ENCODE measurements at places on chromosomes 11 and 22. TPM values are rescaled to one million over a fixed set of nuclear protein-coding genes. Genes with fewer than 3 reads are reported as not detected.

The TRIM64 gene
- not detected for total RNA-seq

The ZNF214 gene
- 5.9 TPM for total RNA-seq

The RNH1 gene
- 191 TPM for total RNA-seq

The TRPT1 gene
- total RNA-seq, result 39.2 TPM

The MAPK11 gene
- total RNA-seq, result 18.3 TPM

The BAIAP2L2 gene
- total RNA-seq, result 9.7 TPM

The CFAP300 gene
- total RNA-seq, result 8.2 TPM

The GP1BB gene
- total RNA-seq, result 1.9 TPM

The ALX4 gene
- 0.16 TPM for total RNA-seq

The SHISA8 gene
- total RNA-seq, result 0.35 TPM

- peak; percentile 33 for DNase-seq
Measured at GRCh38 chr11:67501854-67502253, 3.3 kb downstream of the PITPNM1 start.

GRCh38 chr11:131670876-131671275 lies 300.5 kb downstream of the NTM start:
- DNase-seq, result no peak

DNA sequence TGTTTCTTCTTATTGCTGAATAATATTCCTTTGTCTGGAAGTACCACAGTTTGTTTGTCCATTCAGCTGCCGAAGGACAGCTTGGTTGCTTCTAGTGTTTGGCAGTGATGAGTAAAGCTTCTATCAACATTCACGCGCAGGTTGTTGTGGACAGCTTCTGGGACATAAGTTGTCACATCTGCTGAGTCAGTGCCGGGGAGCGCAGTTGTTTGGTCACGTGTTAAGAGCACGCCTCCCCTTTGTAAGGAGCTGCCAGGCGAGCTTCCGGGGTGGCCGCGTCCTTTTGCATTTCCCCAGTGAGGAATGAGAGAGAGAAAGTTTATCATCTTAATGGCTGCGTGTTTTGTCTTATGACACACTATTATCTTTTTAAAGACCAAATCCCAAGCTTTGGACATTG lies 30.3 kb downstream of the SAMM50 start:
- DNase-seq, result no peak

DNA sequence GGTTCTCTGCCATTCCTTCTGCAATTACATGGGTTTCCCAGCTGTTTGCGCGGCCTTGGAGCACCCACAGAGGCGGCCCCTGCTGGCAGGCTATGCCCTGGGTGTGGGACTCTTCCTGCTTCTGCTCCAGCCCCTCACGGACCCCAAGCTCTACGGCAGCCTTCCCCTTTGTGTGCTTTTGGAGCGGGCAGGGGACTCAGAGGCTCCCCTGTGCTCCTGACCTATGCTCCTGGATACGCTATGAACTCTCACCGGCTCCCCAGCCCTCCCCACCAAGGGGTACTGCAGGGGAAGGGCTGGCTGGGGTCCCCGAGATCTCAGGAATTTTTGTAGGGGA lies 2.6 kb downstream of the RCE1 start:
- peak; percentile 39 for DNase-seq

DNA sequence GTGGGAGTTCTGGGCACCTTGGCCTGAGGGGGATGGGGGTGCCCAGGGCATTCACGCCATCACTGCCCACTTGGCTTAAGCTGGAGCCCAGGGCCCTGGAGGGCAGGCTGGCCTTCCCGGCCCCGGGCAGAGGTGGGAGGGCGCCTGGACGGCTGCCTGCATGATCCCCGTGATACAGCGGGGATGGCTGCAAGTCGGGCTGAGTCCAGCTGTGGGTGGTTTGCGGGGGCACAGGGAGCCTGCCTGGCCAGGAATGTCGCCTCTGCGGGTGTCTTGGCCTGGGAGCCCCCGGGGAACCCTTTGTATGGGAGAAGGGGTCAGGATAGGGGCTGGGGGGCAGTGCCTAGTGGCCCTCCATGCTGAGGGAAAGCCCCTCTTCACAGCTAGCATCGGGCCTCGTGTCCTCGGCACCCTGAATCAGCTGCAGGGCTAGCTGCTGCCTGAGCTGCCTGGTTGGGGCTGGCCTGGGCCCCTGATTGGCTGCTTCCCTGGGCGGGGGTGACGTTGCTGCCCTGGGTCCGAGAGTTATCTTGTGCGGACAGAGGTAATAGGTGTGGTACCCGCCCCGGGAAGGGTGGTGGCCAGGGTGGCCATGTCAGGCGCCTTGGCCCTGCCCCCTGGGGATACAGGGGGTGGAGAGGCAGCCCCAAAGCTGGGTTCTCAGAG lies 8.3 kb downstream of the BRSK2 start:
- DNase-seq, result no peak

DNA sequence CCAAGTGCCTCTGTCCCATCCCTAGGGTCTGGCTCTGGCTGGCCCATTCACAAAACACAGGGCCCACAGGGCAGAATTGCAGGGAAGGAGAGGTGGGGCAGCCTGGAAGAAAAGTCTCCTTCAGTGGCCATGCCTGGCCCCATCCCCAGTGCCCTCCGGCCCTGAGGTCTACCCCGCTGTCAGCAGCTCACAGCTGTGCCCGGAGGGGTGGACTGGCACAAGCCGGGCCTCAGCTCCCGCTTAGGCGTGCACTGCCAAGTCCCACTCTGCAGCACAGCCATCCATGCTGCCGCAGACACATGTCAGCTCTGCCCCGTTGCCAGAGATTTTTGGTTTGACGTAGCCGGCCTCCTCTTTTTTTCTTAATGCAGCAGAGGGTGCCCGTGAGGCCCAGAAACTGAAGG lies 3.9 kb upstream of the SCN2B start:
- DNase-seq, result peak; percentile 84

GRCh38 chr11:92329646-92330045 lies 105.0 kb downstream of the FAT3 start:
- no peak for DNase-seq

GRCh38 chr11:36394056-36394455 lies 98.0 kb downstream of the PRR5L start:
- no peak for DNase-seq

DNA sequence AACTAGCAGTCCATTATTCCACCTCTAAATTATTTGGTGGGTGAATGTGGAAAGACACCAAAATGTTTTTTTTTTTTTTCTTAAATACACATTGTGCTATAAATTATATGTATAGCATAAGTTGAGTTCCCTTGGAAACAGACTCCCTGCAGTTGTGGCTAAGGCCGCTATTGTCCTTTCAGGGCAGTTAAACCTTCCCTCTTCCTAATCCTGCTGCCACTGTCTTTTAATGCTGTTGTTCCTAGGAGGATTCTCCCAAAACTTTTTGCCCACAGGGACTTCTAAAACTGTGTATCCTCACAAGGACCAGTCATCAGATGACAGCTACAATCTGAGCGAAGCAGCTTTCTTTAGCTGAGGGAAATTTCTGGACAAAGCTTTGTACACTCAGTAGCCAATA lies 478.9 kb upstream of the CHORDC1 start:
- no peak for DNase-seq

- DNase-seq, result no peak
Measured at GRCh38 chr11:76147106-76147740, 59.1 kb downstream of the WNT11 start.

DNA sequence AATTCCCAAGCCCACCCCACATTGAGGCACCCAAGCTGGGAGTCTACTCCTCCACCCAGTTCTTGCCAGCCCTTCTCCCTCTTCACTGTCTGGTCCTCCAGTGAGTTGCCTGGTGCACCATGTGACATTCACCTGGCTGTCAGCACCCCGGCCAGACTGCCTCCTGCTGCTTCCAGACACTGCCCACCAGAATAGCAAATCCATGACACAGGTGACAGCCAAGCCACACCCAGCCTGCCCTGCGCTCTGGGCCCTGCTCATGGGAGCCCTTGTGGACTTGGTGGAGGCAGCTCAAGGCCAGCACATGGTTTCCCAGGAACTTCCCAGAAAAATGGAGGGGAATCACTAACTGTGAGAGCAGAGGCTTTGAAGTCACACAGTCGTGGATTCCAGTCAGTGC lies 96.3 kb upstream of the CSNK2A3 start:
- no peak for DNase-seq

DNA sequence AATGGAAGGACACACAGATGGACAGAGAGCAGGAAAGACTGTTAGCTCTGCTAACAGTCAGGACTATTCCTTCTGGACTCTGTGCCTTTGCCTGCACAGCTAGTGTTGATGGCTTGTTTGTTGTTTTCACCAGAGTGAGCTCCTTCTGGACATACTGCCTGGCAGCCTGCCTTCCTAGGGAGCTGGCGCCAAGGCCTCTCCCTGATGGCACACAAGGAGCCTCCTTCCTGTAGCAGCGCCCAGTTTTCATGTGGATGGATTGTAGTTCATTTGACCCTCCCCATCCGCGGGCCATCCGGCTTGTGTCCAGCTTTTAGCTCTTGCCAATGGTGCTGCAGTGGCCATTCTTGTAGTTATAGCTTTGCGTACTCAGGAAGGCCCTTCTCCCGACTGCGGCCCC lies 16.6 kb upstream of the BCR start:
- no peak for DNase-seq

- no peak for DNase-seq
Measured at GRCh38 chr11:123055191-123055901, 6.6 kb downstream of the HSPA8 start.

DNA sequence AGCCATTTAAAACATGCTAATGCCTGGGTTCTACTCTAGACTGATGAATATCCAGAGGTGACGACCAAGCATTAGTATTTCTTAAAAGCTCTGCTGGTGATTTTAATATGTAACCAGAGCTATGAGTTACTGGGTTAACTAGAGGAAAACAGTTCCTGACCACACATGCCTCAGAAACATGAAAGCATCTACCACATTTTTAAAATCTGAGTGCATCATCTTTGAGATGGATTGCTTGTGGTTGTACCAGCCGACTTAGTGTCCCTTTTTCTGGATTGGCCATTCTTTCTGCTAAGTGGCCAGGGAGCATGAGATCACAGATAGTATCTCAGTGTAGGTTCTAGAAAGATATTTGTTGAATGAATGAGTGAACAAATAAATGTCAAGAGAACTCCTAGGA lies 152.4 kb downstream of the NTM start:
- DNase-seq, result no peak

GRCh38 chr11:74736031-74736430 lies 4.8 kb upstream of the CHRDL2 start:
- DNase-seq, result no peak

- no peak for DNase-seq
Measured at GRCh38 chr22:25741692-25742626, at the start of gene MYO18B. TSS of gene MYO18B (plus strand) at chr22:25742188. CDS start at chr22:25761093, 18,905 bp downstream.

- DNase-seq, result peak; percentile 9
Measured at GRCh38 chr22:50053861-50054260, 4.2 kb downstream of the TTLL8 start.

DNA sequence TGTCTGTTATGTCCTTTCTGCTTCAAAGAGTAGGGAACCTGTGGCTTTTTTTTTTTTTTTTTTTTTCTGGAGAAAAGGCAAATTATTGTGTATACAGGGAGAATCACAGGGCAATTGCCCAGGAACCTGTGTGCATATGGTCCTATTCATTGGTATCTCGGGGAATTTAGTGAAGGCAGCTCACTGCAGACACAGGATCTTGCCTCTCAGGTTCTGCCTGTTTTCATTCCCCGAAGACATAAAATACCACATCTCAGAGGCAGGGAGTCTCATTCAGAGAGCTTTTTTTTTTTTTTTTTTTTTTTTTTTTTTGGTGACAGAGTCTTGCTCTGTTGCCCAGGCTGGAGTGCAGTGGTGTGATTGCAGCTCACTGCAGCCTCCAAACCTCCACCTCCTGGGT lies 88.3 kb downstream of the OSBP2 start:
- DNase-seq, result no peak

DNA sequence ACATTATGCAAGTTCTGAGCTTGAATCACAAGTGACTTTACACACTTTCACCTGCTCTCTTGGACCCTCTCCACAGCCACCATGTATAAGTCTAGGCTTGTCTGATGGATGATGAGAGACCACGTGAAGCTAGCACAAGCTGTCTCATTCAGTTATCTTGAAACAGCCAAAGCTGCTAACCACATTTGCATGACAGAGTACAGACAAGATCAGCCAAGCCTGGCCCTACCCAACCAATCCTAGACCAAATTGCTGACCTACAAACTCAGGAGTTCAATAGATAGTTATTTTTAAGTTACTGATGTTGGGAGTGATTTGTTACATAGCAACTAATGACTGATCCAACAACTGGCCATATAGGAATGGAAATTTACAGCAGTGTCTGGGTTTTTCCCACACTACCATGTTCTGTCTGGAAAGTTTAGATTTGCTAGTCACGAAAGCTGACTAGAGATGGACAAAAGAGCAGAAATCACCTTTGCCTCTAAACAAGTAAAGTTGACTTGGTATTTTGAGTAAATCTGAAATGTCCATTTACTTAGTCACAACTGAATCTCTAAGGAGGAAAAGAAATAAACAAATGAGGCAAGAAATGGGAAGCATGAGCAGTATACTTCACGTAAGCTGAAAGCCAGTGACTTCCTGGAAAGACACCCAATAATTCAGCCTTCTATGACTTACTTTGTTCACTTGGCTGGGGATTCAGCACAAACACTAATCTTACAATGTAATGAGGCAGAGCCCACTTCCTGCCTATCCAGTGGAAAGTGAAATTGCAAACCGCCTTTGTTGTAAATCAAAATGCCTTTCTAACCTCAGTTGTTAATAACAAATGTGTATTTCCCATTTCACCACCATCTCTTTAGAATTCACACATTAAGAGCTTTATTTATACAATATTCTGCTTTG lies 101.7 kb downstream of the FAM181B start:
- peak; percentile 11 for DNase-seq

- DNase-seq, result no peak
Measured at GRCh38 chr11:59666969-59667368, 1.9 kb downstream of the PATL1 start.

DNA sequence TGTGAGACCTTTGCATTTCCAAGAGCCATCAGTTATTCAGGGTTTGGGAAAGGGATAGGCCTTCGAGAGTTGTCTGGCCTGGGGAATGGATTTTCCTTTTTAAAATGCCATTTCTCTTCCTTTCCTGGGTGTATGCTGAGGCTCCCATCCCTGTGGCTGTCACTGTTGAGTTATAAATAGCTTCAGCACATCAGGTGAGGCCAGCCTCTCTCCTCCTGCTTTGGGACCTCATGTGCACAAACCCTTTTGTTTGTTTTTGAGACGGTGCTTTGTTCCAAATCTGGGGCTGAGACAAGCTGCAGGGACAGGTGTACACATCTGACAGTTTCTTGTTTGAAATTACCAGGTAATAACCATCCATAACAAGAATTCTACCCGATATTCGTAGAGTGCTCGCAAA lies 1.3 kb downstream of the TEF start:
- no peak for DNase-seq

DNA sequence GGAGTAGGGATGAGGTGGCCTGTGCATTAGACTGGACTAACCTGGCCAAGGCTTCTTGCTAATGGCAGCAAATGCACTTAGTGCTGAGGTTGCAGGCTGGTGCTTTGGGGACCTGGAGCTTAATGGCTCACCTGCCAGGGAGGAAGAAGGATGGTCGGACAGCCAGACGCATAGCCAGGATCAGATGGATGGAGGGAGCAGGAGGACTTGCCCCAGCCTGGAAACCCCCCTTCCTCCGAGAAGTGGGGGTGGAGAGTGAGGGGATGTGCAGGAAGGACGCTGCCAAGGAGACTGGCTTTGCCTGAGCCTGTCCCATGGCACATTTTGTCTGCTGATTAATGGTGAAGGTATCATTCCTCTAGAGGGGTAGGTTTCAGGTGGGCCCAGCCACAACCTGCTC lies 17.9 kb downstream of the IGLL1 start:
- no peak for DNase-seq

GRCh38 chr11:68806931-68807844 lies 34.5 kb downstream of the CPT1A start:
- no peak for DNase-seq
